ENCODE measurements at places on chromosomes 16 and 17.

GRCh38 chr17:75075597-75076336, 12.0 kb upstream of the SLC16A5 start:
- DNase-seq, result no peak

GRCh38 chr17:44200478-44201155, 933 bp upstream of the ATXN7L3 start:
- DNase-seq, result no peak

GRCh38 chr17:32954477-32954876, 26.5 kb downstream of the TMEM98 start:
- DNase-seq, result no peak

- no peak for DNase-seq
These were observed 319.1 kb downstream of the TOX3 start for GRCh38 chr16:52227851-52228250.

DNA sequence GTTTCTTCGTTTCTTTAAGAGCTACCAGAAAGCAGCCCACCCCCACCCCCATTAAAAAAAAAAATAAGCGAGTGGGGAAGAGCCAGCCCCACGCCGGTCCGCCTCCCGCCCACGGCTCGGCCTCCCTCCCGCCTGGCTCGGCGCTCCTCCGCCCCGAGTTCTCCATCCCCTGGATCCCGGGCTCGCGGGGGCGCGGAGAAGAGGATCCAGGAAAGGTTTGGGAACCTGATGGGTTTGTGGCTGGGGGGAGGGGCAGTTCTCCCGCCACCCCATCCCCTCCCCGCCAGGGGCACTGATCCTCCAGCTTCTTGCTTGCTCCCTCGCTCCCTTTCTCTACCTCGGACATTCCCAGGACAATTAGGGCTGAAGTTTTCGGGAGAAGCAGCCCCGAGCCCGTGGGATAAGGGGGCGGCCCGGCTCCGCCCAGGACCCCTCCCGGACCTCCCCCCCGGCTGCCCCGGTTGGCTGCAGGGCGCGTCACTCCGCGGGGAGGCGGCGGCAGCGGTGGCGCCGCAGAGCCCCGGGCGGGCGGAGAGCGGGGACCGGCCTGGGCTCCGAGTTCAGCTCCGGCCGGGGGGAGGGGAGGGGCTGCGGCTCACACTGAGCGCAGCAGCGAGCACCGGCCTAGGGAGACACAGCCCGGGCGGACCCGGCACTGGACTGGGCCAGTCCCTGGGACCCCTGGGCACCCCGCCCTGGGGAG, 1.0 kb upstream of the SALL1 start:
- DNase-seq, result no peak

GRCh38 chr17:2794111-2794803, 2.0 kb upstream of the RAP1GAP2 start:
- no peak for DNase-seq

- peak; percentile 74 for DNase-seq
These were observed 45.0 kb downstream of the TEX2 start for GRCh38 chr17:64218066-64218465.

GRCh38 chr17:79760197-79760906, 17.6 kb upstream of the CBX2 start:
- no peak for DNase-seq

GRCh38 chr16:49779979-49780378, 75.9 kb downstream of the ZNF423 start:
- no peak for DNase-seq

DNA sequence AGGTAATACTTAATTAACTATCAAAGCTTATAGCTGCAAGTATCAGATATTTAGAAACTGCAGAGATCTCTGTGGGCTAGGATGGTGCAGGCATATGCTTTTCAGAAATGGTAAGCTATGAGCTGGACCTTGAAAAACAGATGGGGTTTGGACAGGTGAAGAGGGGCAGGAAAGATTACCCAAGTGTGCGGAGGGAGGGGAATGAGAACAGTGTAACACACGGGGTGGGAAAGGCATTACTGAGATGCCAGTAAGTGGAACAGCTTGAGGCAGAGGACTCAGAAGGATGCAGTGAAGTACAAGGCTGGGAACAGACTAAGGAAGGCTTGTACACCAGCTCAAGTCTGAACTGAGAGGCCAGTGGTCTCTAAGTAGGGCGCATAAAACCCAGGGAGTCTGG, 22.1 kb upstream of the EVPL start:
- DNase-seq, result no peak

DNA sequence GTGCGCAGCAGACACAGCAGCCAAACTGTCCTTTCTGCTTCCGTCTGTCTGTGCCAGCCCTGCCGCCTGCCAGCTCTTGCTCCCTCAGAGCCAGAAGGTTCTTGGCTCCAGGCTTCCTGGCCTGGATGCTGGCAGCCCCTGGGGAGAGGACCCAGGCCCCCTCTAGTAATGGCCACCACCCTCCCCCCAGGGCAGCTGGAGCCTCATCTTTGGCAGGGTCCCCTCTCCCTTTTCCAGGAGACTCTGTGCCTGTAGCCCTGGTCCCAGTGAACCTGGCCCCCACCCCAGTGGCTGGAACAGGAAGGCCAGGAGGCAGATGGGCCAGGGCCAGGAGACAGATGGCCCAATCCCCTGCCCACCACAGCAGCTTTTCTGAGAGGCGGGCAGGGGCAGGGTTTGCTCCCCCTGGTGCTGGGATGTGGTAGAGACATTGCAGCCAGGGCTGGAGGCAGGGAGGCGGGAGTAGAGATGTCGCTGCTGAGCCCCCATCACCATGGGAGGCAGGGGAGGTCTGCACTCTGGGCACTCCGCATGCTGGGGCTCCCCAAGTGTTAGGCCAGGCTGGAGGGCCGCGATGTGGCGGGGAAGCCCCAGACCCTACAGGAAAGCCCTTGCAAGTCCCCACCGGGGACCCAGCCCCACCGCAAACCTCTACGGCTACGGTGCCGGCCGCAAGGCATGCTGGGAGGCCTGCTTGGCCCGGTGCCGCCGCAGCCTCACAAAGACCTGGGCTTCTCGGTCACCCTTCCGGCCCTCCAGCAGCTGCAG, 16.7 kb downstream of the UNC13D start:
- DNase-seq, result peak; percentile 43

GRCh38 chr17:1078831-1079561, 82.1 kb downstream of the TIMM22 start:
- no peak for DNase-seq

DNA sequence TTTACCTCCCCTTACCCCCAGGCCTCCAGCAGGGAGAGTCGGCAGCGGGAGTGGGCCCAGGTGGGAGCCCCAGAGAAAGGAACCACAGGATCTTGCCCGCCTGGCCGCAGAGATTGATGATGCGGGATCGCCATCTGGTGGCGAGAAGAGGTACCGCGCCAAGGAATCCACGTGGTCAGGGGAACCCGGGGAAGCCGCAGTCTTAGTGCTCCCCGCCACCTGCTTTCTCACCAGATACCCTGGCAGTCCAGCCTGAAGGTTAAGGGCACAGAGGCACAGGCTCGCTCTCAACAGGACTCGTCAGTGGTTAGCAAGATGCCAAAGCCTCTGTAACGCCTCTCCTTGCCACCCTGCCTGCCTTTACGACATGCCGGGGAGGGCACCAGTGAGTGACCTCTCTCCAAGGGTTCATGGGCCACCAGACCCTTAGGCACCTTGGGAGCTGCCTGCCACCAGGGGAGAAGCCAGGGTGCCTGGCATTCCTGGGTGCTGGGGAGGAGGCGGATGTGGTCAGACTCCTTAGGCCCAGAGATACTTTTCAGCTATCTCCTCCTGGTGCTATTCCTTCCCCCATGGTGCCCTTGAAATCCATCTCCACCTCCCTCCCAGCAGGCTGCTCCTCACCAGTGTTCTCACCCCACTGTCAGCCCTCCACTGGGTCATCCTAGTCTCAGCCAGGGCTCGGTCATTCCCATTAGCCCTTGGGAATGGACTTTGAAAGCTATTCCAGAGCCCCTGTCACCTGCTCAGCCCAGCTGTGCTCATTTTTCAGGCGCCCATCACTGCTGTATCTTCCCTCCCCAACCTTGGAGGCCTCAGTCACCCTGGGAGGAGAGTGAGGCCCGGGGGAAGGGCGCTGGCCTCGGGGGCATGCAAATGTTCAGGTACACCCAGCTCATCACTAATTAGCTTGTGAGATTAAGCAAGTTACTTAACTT, 5.5 kb upstream of the RHBDF2 start:
- DNase-seq, result peak; percentile 82

DNA sequence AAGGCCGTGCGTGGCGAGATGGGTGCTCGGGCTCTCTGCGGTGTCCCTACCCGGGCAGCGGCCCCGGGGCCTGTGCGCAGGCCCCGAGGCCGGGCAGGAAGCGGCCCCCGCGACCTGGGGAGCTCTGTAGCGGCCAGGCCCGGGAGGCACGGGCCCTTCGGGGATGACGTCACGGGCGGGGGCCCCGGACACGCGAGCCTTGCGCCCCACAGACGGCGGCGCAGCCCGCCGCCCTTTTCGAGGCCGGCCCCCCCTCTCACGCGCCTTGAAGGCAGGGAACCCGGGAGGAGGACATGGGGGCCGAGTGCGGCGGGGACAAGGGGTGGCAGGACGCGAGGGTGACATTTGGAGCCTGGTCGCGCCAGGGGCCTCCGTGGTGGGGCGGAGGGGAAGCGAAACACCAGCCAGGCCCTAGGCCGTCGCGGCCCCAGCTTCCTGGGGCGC, 1.1 kb downstream of the RAI1 start:
- peak; percentile 72 for DNase-seq

DNA sequence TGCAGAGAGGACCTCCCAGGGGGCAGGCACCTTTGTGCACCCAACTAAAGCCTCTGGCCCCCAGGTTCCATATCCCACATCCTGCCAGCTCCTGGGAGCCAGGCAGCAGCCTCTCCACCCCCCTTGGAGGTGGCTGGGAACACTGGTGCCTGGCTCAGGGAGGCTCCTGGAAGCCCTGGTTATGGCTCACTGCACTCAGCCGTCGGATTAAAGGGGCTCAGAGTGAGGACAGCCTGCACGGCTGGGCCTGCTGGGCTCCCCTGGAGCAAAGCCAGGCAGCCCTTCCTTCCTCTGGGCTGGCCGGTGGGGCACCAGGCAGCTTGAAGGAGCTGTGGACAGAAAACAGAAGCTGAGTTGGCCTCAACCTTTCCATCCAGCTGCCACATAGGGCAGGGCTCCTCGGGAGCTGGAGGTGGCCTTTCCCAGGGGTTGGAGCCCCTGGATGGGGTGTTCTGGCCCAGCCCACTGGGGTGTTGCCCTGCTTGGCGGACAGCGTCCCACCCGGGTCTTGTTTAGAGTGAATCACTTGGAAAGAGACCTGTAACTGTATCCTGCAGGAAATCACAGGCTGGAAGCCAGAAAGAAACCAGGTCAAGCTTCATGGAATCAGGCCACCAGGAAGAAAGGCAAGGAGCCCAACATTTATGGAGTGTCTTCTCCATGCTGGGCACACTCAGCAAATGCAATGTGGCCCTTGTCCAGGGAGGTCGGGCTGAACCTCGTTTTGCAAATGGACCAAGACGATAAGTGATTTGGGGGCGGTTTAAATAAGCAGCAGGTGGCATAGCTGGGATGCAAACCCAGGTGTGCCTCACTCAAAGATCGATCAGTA, 253.3 kb downstream of the SOX9 start:
- DNase-seq, result no peak

- DNase-seq, result no peak
These were observed 137.3 kb upstream of the CCL2 start for GRCh38 chr17:34117811-34118210.

- DNase-seq, result no peak
These were observed 65.4 kb downstream of the MRC2 start for GRCh38 chr17:62692721-62693431.

DNA sequence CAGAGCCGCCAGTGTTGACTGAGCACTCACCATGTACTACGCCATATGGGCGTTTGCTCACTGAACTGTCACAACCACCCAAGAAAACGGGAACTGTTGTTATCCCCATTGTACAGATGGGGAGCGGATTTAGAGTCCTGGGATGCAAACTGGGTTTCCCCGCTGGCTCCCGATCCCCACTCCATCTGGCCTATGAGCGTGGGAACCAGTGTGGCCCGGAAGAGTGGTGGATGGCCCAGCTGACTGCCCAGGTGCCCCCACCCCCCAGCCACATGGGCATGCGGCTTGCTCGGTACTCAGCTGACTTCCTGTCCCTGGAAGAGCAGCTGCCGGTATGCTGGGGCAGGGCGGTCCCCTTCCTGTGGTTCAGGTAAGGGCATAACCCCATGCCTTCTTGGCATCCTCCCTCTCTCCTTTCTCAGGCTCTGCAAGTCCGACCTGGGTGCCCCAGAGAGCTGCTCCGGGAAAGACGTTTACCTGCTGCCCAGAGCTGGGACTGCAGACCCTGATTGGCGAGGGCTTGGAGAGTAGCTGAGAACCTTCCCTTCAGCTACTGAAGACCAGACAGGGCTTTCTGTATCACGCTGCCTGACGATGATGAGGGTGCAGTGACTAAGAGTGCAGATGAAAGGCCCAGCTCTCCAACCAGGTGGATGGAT, 16.2 kb downstream of the SOCS3 start:
- peak; percentile 76 for DNase-seq

DNA sequence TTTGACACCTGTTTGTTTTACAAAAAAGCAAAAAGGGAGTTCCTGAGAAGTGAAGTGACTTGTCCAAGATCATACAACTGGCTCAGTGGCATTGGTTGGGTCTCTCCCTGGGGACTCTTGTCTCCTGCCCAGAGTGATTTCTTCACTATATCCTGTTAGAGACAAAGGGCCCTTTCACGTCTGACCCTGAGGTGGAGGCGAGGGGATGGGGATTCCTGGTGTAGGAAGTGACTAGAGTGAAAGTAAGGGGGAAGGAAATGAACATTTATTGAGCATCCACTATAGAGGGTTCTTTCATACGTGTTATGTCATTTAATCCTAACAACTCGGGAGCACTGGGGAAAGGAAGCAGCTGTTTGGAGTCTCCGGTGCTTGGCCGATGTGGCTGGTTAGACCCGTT, 9.0 kb downstream of the ITGB3 start:
- no peak for DNase-seq

GRCh38 chr17:29016345-29017210, 10.7 kb upstream of the SEZ6 start:
- DNase-seq, result no peak

DNA sequence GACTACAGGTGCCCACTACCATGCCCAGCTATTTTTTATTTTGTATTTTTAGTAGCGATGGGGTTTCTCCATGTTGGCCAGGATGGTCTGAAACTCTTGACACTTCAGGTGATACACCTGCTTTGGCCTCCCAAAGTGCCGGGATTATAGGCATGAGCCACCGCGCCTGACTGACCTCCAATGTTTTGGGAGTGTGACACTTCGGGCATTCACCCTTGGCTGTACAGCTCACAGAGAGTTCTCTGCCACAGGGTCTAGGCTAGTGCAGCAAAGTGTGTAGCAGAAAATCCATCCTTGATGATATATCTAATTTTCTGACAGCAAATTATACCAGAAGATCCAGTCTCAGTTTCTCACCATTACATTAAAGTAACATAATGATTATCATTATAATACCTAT, 14.1 kb downstream of the FAM20A start:
- no peak for DNase-seq
